Activated T-cell treated with anti-CD3 and anti-CD28 coated beads, Interleukin-2, amount 50 U/mL, for 24 hours (primary cell): ENCODE measurements at places on chromosomes 1 and 21.

DNA sequence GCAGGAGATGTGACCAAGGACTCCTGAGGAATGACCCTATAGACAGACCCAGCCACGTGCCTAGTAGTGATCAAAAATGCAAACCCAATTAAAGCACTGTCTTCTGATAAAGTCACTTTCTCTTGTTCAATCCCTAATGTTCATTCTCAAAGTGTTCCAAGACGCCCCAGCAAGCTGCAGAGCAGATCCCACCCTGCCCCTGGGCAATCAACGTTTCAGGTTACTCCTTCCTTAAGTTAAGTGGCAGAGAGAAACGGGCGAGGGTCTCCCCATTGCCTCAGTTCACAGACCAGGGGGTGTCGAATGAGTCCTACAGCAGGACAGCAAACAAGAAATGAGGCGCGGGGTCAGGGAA, 699 bp upstream of the RGS2 start:
- no peak for DNase-seq

- DNase-seq: no peak
Measured at GRCh38 chr21:18164483-18164882, 80.2 kb upstream of the CHODL start.

DNA sequence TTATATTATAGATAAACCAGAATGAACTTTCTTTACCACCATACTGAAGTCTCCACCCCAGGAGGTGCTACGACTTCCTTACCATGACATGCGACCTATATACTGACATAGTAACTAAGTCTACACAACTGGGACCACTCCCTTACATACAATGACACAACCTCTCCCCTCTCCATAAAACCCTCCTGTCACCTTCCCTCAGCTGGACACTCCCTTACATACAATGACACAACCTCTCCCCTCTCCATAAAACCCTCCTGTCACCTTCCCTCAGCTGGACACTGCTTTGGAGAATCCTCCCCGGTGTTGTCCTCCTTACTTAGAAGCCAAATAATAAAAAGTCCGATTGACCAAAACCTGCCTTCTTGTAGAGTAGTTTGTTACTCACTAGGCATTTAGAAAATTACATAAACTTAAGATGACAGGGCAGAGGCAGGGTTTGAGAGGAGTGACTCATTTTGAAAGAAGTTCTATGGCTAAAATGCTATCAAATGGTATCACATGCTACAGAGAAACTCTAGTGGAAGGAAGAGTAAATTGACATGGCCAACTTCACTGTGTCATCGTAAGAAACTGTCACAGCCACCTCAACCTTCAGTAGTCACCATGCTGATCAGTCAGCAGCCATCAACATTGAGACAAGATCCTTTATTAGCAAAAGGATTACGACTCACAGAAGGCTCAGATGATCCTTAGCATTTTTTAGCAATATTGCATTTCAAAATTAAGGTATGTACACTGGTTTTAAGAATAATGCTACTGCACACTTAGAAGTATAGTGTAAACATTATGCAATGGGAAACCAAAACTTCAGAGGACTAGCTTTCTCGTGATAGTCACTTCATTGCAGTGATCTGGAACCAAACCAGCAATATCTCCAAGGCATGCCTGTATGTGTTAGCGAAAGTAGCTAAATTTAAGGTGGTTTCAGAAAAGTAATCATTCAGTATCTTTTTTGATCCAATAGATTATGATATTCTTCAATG, 56.4 kb downstream of the AHCTF1 start:
- no peak for DNase-seq

- DNase-seq: no peak
Measured at GRCh38 chr1:10710489-10710888, 86.0 kb downstream of the CASZ1 start.

DNA sequence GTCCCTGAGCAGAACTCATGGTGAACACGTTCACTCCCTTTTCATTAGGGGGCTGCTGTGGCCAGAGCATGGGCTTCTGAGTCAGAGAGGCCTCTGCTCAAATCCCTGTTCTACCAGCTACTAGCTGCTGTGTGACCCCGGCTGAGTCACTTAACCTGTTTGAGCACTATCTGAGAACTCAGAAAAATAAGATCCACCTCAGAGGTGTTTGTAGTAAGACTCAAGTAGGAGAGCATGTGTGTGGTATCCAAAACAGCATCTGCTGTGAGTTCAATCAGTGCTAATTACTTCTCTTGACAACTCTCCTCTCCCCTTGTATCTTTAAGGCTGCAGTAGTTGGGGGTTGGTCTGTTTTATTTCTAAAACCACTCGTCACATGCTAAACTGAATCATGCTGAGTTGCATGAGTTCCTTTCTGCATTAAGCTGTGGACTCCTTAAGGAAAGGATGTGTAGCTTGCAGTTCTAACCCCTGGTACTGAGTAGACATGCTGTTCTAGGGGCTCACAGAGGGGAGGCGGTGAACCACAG, 39.7 kb upstream of the JUN start:
- DNase-seq: no peak
